ENCODE measurements at places on chromosomes 1 and 21.

GRCh38 chr21:26136671-26137070 is 33.9 kb downstream of the APP start:
- no peak for DNase-seq

DNA sequence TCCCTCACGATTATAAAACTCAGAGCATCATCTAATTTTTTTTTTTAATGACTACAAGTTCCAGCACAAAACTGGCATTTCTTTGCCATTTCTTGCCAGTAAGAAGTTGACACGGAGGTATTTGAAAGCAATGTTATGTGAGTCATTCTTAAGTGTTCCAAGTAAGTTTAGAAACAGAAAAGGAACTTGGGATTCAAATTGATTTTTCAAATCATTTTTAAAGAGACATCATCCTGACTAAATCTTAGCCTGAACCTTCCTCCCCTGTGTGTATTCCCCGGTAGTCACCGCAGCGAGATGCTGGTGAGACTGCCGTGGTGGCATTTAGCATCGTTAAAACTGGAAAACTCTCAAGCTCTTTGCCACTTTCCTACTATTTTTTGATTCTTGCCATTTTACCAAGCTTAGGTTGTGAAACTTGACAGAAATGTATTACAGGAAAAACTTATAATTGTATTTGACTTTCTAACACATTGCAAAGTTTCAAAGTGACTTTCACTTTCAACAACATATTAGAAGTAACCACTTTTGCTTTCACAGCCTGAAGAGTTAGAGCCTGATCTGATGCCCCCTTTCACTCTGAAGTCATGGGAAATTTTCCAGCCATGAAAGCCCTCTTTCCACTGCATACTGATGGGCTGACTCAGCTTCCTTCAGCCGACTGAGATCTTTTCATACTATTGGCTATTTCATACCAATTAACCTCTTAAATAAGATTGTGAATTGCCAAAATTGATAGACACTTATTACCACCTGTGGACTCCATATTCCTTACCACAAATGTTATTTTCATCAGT is 61.4 kb downstream of the OLFML2B start:
- DNase-seq: no peak

- DNase-seq: no peak
Measured at GRCh38 chr1:189409774-189410173, 1067.9 kb downstream of the BRINP3 start.

DNA sequence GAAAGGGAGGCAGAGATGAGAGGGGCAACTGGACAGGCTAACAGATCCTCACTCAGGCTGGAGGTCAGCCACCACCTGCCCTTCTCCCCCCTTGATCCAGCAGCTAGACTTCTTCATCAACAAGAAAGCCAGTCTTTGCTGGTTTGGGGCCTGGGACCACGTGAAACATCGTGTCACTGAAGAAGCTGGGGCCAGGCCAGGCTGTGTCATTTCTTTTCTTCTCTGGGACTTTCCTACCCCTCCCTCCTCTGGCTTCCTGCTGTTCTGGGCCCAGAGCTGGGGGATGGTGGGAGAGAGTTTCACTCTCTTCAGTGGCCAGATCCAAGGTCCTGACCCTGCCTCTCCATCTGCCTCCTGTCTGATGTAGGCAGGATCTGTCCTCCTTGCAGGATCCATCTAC is 18.1 kb upstream of the SLC26A9 start:
- no peak for DNase-seq

GRCh38 chr1:195195423-195196057 is 1412.7 kb downstream of the KCNT2 start:
- DNase-seq: no peak

DNA sequence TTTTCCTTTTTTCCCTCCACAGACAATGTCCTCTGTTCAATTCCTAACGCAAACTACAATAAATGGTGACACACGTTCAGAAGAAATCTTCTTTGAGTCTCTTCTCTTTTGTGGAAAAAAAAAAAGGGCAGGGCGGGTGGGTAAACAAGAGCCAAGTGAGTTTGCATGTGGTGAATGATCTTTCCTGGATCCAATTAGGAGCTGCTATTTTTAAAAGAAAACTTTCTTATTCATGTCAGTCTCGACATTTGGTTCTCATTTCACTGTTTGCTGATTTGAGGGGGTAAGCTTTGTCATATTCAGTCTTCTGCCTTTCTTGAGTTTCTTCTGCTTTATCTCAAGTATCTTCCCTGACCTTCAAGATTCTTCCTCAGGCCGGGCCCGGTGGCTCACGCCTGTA is 29.2 kb upstream of the KIF1B start:
- DNase-seq: no peak

GRCh38 chr21:36917471-36918158 is 48.9 kb downstream of the HLCS start:
- DNase-seq: peak; percentile 82

GRCh38 chr1:234768171-234768568 is 158.2 kb upstream of the IRF2BP2 start:
- DNase-seq: no peak

DNA sequence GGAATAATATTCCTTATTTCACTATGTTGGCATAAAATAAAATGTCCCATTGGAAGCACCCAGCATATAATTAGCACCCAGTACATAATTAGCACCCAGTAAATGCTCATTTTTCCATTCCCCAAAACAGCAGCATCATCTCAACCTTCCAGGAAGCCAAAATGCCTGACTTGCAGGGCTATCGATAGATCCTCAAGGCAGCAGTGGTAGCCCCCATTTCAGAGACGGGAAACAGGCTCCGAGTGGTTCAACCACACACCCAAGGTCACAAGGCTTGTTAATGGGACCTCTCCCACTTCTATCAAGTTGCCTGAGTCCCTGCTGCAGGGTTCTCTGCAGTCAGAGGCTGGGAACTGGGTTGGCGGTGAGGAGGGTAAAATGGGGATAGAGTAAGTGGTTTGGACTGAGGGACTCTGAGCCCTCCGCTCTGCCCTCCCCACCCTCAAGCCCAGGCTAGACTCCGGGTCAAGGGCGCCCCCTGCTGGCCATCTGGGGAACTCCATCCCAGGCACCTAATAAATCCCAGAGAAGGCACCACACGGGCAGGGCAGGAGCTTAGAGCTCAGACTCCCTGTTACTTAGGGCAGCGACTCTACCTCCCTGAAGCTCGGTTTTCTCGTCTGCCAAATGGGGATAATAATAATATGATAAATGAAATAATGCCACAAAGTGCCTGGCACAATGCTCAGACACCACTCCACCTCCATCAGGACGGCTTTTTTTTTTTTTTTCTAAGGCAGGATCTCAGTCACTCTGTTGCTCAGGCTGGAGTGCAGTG is 21.9 kb upstream of the LAPTM5 start:
- DNase-seq: peak; percentile 72

- peak; percentile 7 for DNase-seq
Measured at GRCh38 chr1:41101950-41102607, 80.6 kb upstream of the SLFNL1 start.

DNA sequence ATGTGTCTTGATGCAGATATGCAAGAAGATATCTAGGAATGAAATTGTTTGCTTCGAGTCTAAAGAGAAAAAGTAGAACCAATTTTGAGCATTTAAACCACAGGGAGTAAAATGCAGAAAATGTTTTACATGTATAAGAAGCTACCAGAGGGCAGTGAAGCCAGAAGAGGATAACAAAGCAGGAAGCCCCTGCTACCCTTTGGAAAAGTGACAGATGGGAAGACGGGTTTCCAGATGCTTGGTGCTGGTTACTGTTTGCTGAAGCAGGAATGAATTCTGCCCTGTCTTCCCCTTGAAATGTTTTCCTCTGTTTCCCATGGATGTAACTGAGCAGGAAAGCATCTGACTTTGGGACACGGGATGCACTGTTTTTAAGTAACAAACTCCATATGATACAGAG is 822.2 kb downstream of the MRPL39 start:
- no peak for DNase-seq

DNA sequence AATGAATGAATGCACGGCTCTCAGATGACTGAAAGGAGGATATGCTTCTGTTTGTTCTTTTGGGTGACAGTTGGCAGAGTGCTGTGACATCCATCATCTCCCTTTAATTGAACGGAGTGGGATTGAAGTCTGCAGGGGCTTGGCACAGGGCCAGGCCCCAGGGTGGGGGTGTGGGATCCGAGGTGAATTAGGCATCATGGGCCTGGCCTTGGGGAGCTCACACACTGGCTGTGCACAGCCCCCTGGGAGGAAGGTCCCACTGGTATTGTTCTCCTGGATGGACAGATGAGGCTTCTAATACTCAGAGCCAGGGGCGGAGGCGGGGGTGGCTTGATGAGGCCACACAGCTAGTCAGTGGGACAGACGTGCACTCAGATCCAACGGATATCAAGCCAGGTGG is 19.3 kb downstream of the EPHB2 start:
- DNase-seq: no peak

GRCh38 chr1:202362212-202362611 is 13.7 kb downstream of the PPP1R12B start:
- no peak for DNase-seq

- DNase-seq: no peak
Measured at GRCh38 chr1:233446935-233447334, 119.4 kb downstream of the MAP3K21 start.

DNA sequence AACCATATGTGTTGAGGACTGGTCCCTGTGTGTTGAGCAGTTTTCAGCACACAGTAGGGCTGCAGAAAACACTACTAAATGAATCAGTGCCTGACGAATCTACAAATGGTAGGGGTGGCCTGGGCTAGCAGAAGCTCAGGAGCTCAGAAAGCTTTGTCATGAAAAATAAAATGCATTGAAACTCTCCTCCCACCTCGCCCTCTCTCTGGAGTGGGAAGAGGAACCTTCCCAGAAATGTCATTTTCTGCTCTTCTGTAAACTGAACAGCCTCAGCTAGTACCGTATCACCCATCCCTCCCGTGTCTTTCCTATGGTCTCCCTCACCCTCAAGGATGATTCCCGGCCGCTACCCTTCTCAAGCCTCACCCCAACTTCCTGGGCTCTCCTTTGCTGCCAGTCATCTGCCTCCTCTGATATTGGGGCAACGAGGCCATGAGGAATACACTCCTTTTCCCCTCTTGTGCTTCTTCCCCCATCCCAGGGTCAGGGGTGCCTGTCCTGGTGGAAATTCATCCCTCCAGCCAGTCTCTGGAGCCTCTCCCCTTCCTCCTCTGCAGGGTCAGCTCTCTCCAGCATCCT is 734.5 kb downstream of the PTPRU start:
- no peak for DNase-seq

DNA sequence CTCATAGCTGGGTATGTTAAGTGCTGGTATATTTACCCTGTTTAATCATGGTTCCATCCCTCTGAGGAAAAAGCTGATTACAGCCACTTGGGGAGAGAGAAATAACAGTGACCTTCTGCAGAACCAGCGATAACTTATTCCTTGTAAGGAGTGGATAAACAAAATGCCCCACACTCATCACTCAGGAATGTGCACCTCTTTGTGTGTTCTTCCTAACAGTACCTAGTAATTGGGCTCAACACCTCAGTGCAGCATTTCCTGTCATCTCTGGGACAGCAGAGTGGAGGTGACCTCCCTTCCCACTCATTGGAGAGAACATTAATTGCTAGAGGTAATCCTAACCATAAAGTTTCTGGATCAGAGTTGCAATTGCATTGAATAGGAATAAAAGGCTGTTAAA is 112.5 kb upstream of the F3 start:
- DNase-seq: no peak

GRCh38 chr1:18531503-18531845 is 50.7 kb downstream of the KLHDC7A start:
- no peak for DNase-seq

DNA sequence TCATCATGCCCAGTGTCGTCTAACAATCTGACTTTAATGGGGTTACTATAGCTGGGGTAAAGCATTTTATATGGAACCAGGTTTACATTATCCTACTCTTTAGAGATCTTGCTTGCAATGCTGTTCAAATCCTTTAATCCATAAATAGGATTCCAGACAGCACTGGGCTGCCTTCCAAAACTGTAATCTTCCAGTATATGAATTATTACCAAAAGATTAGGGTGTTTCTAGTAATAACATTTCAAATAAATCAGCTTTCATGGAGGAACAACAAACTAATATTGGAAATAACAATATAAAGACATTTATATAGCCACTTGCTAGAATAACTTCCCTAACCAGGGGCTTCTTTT is 88.6 kb upstream of the PLXNA2 start:
- DNase-seq: no peak

- DNase-seq: peak; percentile 49
Measured at GRCh38 chr1:218361298-218362065, 16.3 kb downstream of the TGFB2 start.

DNA sequence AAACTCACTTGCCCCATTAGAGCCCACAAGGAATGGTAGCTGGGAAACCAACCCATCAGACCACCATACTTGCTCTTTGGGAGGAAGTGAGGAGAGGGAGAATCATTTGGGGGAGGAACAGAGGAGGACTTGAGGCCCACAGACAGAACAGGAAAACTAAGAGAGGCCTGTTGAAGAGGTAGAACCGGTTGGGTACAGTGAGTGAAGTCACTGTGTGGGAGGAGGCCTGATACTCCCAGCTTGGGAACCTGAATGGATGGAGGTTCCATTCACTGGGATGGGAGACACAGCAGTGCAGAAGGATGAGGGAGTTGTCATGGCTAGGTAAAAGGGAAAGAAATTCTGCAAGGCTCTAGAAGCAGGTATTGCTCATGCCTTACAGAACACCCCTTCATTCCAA is 63.4 kb upstream of the PSEN2 start:
- peak; percentile 77 for DNase-seq

GRCh38 chr1:60129911-60130310 is 56.3 kb upstream of the C1orf87 start:
- no peak for DNase-seq

DNA sequence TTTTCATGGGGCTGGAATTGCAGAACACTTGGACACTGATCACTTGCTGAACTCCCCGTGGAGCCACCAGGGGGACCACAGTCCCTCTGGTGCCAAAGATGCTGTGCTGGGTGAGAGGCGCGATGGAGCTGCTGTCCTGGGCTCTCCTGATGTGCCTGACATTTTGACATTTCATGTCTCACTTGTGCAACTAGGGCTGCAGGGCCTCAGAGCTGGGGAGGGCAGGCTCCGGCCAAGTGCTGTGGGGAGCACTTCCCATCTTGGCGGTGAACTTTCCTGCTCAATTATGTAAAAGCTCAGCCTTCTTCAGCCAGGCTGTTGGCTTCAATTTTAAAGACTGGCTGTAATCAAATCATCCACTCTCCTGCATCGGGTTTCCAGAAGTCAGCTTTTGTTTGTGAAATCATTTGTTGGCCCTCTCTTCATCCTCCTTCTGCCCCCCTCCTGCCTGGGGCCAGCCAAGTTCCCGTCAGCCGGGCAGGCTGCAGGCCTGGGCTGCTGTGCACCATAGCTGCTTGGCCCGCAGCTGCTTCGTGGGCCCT is 36.8 kb downstream of the KCNAB2 start:
- peak; percentile 30 for DNase-seq

- DNase-seq: no peak
Measured at GRCh38 chr1:210822932-210823331, 311.0 kb downstream of the KCNH1 start.

GRCh38 chr1:56409112-56409691 is 170.2 kb downstream of the PLPP3 start:
- DNase-seq: peak; percentile 30
